ENCODE measurements at places on chromosomes 2 and 18.

- no peak for DNase-seq
Measured at GRCh38 chr2:162245061-162245460, 1.8 kb upstream of the FAP start.

- DNase-seq = no peak
Measured at GRCh38 chr2:42970151-42970550, 177.8 kb upstream of the HAAO start.

DNA sequence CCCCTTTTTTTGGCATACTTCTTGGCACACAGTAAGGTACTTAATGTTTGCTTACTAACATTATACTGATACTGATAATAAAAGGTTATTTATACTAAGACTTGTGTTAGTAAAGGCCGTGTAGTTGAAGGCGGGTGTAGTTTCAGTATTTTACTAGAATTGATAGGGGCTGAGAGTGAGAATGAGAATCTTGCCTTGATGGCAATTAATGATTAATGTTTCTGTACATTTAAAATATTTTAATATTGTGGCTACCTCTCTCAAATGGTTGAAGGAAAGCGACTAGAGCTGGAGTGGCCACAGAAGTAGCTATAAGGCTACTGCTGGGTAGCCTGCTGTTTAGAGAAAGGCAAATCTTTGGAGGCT is 29.3 kb downstream of the PELI1 start:
- no peak for DNase-seq

- DNase-seq = no peak
Measured at GRCh38 chr18:44197832-44198611, 482.7 kb upstream of the SETBP1 start.

GRCh38 chr2:96470636-96471035 is 34.5 kb downstream of the NEURL3 start:
- no peak for DNase-seq
